ENCODE measurements at places on chromosomes 1 and 21.

- no peak for DNase-seq
Measured at GRCh38 chr1:7753641-7754040, 17.5 kb upstream of the VAMP3 start.

- no peak for DNase-seq
Measured at GRCh38 chr1:77652268-77652667, 30.2 kb downstream of the ZZZ3 start.

DNA sequence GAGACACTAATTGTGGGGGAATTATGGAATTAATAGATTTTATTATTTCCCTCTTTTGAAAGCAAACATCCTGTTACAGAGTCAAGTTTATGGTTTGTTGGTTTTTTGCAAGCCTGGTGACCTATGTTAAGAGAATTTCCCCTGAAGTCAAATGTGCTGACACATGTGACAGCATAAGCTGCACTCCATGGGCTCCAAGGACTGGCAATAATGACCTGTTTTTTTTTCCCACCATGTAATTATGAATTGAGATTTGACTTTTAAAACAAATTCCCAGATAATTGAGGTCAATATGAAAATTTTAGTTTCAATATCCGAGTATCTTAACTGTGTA lies 242.5 kb upstream of the SGIP1 start:
- DNase-seq: no peak

- DNase-seq: no peak
Measured at GRCh38 chr1:156502391-156502893, 1.9 kb upstream of the MEF2D start.

DNA sequence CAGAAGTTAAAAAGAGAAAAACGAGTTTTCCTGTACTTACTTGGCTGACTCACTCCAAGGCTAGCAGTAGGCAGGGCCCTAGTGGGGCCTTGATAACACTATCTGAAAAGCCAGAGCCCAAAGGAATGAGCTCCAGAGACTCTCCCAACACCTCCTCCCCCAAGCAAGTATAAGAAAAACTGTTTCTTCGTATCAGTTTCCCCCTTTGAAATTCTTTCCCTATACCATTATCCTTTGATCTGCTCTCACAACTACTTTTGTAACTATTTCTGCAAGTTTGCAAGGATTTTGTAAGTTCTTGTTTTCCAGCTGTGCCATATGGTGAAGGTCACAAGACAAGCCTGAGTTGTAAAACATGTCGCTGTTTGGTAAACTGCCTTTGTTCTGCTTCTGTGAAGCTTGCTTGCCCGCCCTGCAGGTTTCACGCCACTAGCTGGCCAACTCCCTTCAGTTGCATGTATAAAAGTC lies 36.5 kb upstream of the KCNJ15 start:
- DNase-seq: no peak

GRCh38 chr21:27329255-27329851 lies 362.5 kb upstream of the ADAMTS5 start:
- DNase-seq: no peak

DNA sequence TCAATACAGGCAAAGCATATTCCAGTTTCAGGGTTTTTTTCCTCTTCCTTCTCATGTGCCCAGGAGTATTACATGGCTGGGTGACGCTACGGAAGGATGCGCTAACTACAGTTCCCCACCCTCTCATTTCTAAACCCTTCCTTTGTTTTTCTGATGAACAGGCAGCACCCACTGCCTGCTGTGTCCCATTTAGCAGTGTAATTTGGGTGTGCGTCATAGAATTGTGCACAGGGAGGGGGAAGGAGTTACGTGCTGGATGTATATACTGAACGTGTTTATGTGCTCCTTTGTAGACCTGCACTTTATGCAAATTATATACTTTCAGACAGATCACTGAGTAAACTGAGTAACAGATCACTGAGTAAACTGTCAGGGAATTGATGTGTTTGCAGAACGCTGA lies 44.5 kb downstream of the ELAPOR1 start:
- no peak for DNase-seq

Measured in stimulated activated CD8-positive, alpha-beta memory T cell treated with anti-CD3 and anti-CD28 coated beads, Interleukin-7, amount 100 ng/mL, for 24 hours (primary cell).